ENCODE measurements at places on chromosomes 3 and 15.

DNA sequence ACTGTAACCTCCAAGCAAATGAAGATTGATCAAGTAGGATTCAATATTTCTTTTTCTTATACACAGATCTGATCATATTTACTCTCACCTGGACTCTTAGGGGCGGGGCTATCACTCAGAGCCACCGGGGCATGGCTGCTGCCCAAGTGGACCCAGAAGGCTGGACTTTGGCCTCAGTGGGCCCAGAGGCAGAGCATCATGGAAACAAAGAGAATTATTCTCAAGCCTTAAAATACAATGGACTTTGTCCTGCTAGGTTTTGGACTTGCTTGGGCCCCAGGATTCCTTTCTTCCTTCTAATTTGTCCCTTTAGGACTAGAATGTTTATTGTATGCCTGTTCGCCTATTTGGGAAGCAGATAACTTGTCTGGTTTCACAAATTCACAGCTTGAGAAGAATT is 85.1 kb downstream of the SUCLG2 start:
- DNase-seq: no peak

- no peak for DNase-seq
Observed at GRCh38 chr15:52220937-52221660, 29.9 kb upstream of the GNB5 start.

- no peak for DNase-seq
Observed at GRCh38 chr15:21260966-21261395, 179.3 kb downstream of the POTEB3 start.

DNA sequence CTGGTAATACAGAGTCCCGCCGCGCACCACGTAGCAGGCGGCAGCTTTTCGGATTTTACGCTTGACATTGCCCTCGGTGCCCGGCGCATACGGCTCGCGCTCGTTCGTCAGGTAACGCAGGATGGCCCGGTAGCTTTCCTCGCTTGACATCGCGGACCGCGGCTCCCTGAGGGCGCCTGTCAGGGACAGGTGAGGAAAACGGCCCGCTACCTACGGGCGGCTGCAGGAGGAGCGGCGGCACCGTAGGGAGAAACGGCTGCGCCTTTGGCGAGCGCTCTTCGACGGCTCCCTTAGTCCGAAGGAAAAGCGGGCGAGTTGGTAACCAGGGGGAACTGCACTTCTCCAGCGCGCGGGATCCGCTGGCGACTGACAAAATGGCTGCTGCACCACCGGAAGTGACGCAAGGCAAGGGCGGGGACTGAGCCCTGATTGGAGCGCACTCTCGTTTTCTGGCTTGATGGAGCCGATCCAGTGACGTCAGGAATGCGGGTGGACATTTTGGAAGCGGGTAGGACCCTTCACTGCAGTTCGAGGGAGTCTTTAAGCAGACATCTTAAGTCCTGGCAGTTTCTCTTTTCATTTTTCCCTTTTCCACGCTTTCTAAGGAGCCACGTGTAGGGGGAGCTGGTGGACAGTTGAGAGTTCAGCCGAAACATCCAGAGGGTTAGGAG is at the start of gene ZBTB11:
Gene ZBTB11, minus strand, starts transcription at position 368 of the 671 bp plus-strand sequence. Its CDS starts 218 bp downstream, at position 150.
- DNase-seq: peak; percentile 100

DNA sequence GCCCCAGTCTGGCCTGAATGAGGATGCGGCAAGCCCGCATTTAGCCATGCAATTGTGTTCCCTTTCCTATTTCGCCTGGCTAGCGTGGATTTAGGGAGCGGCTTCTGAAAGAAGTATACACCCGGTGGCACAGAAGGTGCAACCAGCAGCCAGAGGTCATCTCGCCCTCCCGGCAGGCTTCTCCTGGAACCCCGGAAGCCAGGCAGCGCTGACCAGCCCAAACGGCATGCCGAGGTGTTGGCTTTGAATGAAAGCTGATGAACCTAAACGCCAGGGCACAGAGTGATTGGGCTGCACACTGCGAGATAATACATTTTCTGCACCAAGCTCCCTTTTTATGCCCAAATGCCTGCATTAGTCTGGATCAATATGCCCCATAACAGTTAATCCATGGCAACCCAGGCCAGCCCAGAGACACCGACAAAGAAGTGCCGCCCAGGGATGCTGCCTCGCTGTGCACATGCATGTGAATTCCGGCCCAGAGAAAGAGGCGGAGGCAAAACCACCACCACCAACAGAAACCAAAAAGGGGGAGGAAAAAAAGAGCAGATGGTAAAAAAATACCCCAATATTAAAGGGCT is 1.4 kb downstream of the SRGAP3 start:
- no peak for DNase-seq

DNA sequence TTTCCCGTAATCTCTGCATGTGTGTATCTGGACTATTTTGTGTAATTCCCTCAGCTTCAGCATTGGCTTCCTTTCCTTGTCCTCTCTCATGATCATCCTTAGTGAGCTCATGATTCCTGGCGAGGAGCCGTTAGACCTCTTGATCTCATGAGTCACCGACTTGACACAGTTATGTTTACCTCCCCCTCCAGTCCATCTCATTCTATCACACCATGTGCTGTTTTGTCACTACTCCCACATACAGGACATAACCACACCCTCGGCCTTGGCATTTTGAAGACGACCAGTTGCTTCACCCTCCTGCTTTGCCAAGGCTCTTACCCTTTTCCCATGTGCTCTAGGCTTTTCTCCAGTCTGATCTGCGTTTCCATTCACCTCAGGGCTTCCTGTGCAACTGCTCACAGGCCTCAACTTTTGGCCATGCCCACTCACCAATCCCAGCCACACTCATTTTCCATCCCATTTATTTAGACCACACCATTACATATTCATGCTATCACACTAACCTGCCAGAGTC is 41.5 kb downstream of the CP start:
- no peak for DNase-seq

GRCh38 chr15:100457201-100457600 is 71.5 kb downstream of the CERS3 start:
- DNase-seq: no peak

GRCh38 chr3:86629511-86629910 is 361.4 kb downstream of the VGLL3 start:
- no peak for DNase-seq

GRCh38 chr3:39754549-39754948 is 54.9 kb upstream of the MYRIP start:
- DNase-seq: no peak

DNA sequence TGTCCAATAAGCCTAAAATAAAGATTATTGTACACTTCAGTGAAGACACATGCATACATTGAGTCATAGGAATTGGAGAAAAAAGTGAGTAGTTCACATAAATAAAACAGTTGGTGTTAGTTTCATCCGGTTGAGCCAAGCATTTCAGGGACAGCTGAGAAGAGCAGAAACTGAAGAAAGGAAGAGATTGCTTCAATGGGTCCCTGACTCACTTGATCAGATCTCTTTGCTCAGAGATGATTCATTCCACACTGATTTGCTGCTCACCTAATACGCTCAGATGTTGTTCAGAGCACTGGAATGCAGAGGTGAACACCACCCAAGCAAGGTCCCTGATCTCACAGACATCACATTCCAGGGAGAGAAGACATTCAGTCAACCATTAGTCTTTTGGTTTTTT is 93.7 kb downstream of the RAD18 start:
- DNase-seq: no peak

DNA sequence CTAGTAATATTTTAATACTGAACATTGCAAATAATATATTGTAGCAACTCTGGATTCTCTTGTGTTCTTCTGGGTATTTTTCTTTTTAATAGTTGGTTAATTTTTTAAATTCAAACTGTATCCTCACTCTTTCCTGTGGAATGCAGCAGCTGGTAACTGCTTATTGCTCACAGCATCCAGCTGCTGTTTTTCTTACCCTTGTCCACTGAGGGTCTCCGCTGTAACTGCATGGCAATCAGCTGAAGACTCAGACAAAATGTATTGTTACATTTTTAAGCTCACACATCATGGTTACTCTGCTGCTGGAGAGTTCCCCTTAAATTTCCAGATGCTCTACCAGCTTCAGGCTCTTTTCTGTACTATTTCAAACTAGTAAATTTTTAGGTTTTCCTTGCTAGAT is 227.6 kb downstream of the MBNL1 start:
- no peak for DNase-seq

DNA sequence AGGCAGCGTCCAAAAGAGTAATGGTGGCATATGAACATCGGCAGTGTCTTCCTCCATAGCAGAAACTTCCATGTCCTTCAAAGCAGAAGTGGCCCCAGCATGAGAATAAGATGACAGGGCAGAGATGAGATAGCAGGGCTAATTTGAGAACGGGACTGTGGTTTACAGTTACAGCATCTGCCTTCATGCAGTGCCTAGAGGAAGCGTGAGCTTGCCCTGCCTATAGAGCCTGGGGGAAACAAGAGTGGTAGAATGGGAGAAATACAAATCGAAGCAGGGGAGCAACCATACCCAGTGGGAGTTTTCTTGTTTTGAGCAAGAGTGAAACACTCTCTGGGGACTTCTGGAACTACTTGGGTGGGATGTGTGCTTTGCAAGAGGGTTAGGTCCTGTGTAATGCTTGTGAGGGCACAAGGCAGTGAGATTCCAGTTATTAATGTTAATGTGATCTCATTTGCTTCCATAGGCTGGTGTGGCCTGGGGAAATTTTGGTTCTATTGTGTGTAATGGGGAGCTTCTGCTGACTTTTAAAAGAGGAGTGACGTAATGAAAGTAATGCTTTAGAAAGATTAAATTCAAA is 616.9 kb downstream of the ZIC1 start:
- no peak for DNase-seq

- no peak for DNase-seq
Observed at GRCh38 chr3:38561746-38562466, 65.8 kb downstream of the EXOG start.

- DNase-seq: no peak
Observed at GRCh38 chr3:145519398-145520047, 641.5 kb downstream of the PLOD2 start.

GRCh38 chr3:186994000-186994955 is 64.0 kb downstream of the ST6GAL1 start:
- no peak for DNase-seq

GRCh38 chr15:98905963-98906711 is 101.5 kb downstream of the PGPEP1L start:
- no peak for DNase-seq

GRCh38 chr3:81624756-81625155 is 136.7 kb downstream of the GBE1 start:
- no peak for DNase-seq

GRCh38 chr3:123678108-123678511 is 93.3 kb upstream of the HACD2 start:
- DNase-seq: no peak

DNA sequence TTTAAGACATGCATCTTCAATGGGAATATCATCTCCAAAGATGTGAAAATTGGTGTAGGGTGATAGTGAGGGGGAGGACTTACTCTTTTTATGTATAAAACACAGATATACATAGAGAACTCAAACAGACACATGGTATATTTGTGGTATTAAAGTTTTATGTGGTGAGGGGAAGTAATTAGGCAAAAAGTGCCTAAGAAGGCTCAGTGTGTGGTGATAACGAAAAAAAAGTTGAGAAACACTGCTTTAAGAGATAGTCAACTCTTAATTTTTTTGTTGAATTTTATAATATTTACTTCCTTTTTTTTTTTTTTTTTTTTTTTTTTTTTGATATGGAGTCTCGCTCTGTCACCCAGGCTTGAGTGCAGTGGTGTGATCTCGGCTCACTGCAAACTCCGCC is 174.2 kb upstream of the FRMD4B start:
- no peak for DNase-seq

GRCh38 chr15:62711691-62712454 is 330.7 kb upstream of the TPM1 start:
- no peak for DNase-seq

DNA sequence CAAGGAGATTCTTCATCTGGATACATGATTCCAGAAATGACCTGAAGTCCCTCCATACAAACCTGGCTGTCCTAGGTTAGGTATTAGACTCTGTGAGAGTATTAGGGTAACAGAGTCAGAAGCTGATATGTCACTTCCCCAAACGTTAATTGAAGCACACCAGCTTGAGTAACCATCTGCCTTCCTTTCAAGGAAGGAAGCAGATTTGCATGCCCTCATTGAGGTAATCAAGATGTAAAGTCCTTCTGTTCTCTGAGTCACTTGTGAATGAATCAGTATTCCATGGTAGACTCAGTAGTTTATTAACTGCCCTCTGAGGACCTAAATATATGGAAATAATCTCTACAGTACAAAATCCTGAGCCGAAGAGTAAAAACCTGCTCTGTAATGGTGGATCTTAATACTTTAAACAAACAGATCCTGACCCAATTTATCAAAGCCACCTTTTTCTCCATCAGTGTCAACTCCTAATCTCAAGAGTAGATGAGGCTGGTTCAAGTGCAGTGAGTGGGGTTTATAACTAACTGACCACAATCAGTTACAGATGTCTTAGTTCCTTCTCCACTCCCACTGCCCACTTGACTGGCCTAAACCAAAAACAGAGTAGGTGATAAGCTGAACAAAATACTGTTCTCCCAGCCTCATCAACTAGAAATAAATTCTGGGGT is 246.2 kb upstream of the CHRM5 start:
- DNase-seq: no peak

GRCh38 chr15:71271327-71271726 is 156.1 kb downstream of the THSD4 start:
- no peak for DNase-seq

DNA sequence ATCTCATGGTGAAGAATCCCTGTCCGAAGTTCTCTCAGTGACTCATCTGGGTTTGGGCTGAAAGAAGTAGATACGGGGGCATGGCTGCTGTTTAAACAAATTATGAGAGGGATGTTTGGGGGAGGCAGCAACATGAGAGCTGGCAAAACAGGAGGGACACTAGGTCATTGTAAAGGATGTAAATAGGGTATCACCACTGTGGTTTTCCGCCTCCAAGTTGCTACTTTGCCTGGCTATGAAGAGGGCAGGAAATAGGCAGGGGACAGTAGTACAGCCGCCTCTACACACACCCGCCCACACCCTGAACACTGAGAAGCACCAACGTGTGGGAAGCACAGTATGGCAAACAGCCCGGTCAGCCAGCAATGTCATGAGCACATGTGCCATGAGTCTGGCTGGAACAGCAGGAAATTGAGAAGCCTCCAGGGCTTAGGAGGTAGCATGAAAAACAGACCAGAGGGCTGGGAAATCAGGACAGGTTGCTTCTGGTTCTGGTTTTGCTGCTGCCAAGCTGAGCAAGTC is 17.1 kb downstream of the HEXA start:
- peak; percentile 16 for DNase-seq

GRCh38 chr3:133829310-133829707 is 23.7 kb downstream of the SRPRB start:
- no peak for DNase-seq
